ENCODE measurements at places on chromosomes 7 and 10.
A peak's percentile ranks its signal among the peaks of the same experiment; 100 is the strongest.

DNA sequence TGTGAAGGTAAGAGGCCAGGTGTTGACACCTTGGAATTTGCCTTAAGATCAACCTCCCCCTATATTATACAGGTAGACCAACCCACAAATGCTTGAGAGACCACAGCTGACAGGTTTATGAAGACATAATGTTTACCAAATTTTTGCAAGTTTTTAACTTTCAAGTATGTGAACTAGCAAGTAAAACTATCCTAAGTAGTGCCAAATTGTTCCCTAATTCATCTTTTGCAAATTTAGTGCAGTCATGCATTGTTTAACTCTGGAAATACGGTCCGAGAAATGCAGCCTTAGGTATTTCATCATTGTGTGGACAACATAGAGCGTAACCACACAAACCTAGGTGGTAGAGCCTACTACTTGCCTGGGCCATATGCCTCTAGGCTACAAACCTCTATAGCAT is 10.7 kb downstream of the UPP1 start:
- no peak for DNase-seq

GRCh38 chr10:63204667-63205391 is 71.7 kb downstream of the NRBF2 start:
- DNase-seq = no peak

- no peak for DNase-seq
These were observed 75.2 kb upstream of the INHBA start for GRCh38 chr7:41777894-41778596.

GRCh38 chr7:80278737-80279136 is 144.1 kb downstream of the GNAI1 start:
- no peak for DNase-seq

GRCh38 chr7:76233538-76234281 is 32.0 kb downstream of the SRRM3 start:
- no peak for DNase-seq

DNA sequence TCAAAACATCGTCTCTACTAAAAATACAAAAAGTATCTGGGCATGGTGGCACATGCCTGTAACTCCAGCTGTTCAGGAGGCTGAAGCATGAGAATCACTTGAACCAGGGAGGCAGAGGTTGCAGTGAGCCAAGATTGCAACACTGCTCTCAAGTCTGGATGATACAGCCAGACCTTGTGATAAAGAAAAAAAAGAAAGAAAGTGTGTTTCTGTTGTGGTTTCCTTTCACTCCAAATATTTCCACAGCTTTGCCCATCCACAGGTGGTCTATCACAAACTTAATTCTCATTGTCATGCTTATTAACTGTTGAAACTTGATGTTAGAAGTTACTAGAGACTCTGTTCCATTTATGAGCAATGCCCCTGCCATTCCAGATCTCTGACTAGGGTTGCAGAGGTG is 316.0 kb upstream of the SEMA3C start:
- DNase-seq = no peak

GRCh38 chr10:17644485-17644943 is 563 bp downstream of the STAM start:
- DNase-seq = no peak

GRCh38 chr7:2325162-2325561 is 10.9 kb upstream of the SNX8 start:
- no peak for DNase-seq

DNA sequence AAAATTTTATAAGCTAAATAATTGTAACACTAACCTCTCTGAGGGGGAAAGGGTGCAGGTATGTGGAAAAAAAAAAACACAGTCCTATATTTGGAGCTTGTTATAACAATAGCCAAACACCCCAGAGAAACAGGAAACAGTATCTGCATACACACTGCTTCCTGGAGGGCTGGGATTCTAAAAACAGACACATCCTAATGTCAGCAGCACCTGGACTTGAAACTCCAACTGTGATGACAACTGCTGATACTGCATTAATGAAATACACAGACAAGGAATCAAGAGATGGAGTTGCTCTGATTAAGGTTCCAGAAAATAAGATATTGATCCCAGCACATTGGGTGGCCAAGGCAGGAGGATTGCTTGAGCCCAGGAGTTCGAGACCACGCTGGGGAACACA is 9.3 kb downstream of the DAGLB start:
- DNase-seq = no peak

- peak; percentile 56 for DNase-seq
These were observed 127.8 kb upstream of the ZNF746 start for GRCh38 chr7:149625340-149625946.

GRCh38 chr7:69791739-69792138 is 193.5 kb downstream of the AUTS2 start:
- no peak for DNase-seq

DNA sequence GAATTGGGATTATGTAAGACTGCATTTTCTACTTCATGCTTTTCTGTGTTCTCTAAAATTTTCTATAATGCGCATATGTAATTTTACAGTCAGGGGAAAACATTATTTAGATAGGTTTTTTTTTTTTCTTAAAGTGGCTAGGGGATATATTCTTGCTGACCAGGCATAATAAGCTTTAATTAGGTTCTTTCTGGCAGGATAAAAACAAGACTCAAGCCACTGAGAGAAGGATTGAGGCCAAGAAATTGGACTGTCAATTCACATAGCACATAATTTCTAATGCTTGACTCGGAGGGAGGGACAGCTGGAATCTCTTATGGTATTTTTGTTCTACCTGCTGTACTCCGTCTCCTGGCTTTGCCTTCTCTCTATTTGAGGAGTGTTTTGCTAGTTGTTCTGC is 119.8 kb upstream of the NPVF start:
- DNase-seq = no peak

DNA sequence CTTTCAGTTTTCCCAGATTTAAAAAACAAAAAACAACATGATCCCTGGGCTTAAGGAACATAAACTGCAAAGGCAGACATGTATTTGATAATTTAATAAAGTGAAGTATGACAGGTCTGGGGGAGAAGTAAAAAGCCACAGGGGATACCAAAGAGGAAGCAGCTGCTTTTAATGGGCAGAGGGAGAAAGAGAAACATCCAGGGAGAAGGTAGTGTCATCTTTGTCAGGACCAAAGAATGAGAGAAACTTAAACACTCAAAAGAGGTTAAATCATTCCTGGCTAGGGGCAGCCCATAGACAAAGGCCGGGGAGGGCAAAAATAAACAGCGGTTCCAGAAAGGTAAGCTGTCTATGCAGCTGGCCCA is 94.5 kb downstream of the GRB10 start:
- no peak for DNase-seq

DNA sequence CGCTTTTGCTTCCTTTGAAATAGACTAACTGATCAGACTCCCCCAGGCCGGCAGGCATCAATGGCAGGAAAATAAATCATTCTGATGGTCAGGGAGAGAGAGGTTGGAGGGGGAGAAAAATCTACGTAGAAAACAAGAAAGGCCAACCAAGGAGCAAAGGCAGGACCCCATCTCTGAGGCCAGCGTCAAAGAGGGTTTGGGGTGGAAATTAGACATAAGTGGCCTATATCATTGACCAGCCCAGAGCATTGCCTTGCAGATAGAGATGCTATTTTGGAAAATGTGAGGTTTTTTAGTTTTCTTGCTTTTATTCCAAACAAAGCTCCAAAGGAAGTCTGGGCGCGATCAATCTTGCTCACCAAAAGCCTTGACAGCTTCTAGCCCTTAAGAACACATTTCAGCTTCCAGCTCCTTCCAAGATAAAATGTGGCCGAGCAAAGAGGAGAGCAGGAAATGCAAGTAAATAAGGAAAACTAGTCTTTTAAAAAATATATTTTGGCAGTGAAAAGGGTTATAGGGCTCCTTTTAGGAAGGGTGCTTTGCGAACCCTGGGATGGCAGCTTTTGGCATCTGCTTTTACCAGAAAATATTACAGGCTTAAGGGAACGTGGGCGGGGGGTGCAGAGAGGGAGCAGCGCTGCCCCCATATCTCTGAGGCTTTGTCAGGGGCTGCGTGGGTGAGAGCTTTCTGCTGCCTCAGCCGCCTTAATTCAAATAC is 2.0 kb upstream of the HOXA2 start:
- DNase-seq = no peak

DNA sequence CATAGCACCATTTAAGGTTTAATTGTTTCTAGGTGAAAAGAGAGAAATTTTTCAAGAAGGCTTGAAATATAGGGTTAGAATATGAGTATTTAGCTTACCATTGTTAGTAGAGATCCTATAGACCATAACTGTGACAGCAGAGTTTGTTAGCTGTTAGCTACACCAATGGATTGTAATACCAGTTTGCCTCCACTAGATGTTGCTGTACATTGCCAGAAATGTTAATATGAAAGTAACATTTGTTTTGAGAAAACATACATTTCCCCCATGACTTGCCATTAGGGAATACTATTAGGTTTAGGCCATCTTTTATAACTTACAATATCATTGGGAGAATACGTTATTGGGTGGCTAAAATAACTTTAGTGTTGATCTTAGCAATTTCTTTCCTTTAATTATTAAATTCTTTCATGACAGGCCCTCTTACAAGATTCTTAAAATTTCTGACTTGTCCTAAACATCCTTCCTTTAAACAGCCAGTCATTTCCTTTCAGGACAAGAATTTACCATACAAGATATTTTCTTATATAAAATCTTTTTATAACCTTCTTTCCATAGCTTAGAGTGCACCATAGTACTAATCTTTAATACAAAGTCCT is 39.5 kb downstream of the ZNF117 start:
- no peak for DNase-seq

- no peak for DNase-seq
These were observed 5.4 kb upstream of the FAM170B start for GRCh38 chr10:49139028-49139845.

DNA sequence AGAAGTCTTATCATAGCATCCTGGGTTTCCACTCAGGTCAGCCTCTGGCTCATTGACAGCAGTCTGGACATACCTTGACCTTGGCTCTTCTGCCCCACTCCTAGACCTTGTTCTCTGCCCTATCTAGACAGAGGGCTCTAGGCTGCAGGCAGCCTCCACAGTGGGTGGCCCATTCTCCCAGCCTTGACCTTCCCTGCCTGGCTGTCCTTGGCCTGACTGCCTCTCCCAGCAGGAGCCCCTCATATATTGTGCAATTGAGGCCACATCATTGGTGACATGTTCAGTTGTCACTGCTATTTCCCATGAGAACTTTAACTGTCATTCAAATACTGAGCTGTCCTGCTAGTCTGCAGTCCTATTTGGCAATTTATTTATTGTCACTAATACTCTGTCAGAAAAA is 503.4 kb downstream of the PLXNA4 start:
- DNase-seq = no peak
